K562 (cell line): ENCODE measurements at places on chromosomes 4 and X.

- no peak for DNase-seq
Measured at GRCh38 chrX:36916941-36917340, 91.2 kb upstream of the FAM47C start.

DNA sequence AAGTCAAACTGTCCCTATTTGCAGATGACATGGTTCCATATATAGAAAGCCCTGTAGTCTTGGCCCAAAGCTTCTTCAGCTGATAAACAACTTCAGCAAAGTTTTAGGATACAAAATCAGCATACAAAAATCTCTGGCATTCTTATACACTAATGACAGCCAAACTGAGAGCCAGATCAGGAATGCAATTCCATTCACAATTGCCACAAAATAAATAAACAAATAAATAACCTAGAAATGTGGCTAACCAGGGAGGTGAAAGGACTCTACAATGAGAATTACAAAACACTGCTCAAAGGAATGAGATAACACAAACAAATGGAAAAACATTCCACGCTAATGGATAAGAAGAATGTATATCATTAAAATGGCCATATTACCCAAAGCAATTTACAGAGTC, 52.9 kb upstream of the CXCL8 start:
- DNase-seq, result no peak

GRCh38 chrX:10111364-10112148, 45.2 kb upstream of the CLCN4 start:
- DNase-seq, result no peak

DNA sequence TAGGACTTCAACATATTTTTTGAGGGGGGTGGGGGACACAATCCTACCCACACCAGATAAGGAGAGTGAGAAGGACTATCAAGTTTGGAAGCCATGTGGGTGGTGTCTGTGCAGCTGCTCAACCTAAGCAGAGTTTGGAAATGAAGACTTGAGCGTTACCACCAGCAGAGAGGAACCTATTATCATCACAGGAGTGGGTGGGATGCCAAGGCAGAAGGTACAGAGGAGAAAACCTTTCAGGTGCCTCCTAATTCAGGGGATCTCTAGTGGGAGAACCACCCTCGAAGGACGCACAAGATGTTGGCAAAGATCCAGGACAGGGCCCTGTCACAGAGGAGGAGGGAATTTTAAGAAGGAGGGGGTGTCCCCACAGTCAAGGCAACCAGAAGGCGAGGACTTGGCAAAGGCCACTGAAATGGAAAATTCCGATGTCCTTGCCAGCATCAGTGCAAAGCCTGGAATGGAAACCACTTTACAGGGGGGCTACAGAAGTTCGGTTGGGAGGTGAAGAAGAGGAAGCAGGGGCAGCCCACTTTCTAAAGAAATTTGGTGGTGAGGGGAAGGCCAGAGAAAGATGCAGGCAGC, 8.4 kb upstream of the GPM6B start:
- no peak for DNase-seq

DNA sequence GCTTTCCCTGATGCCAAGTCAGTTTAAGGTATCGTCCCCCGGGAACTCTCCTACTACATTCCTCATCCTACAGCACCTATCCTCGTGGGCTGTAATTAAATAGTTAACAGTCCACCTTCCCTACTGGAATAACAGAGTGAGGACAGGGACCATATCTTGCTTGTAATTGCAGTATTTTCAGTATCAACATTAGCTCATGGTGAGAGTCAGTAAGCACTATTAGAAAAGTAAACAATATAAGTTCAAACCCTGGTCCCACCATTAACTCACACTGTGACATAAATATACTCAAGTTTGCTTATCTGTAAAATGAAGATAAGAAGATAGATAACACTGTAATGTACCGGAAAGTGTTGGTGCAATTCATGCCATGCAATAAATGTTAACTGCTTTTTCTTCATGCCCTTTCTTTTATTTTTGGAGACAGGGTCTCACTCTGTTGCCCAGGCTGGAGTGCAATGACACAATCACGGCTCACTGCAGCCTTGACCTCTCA, 61.3 kb downstream of the SH3RF1 start:
- no peak for DNase-seq

DNA sequence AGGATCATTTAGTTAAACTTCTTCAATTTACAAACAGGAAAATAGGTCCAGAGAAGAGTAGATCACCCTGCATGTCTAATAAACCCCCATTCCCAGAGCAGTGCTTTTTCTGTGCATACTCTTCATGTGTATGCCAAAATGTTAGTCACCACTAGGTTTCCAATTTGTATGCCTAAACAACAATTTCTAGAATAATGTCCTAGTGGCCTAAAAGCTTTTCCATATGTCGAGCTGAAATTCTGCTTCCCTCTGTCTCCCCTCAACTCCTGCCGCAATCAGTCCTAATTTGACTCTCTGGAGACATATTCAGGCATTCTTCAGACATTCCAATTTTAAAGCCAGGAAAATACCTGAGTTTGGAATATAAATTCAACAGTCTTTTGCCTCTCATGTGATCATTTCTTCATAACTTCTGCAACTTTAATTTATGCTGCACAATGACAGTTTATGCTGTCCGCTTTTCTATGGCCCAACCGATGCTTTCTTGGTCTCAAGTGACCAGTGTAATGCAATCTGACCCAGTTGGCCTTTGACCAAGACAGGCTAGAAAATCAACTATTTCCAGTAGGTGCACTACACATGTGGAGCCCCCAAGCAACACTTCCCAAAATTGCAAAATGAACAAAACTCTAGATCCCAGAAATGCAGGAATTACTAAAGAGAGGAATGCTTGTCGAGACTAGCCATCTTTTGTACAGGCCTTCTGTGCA, 122.9 kb upstream of the FMR1 start:
- no peak for DNase-seq

DNA sequence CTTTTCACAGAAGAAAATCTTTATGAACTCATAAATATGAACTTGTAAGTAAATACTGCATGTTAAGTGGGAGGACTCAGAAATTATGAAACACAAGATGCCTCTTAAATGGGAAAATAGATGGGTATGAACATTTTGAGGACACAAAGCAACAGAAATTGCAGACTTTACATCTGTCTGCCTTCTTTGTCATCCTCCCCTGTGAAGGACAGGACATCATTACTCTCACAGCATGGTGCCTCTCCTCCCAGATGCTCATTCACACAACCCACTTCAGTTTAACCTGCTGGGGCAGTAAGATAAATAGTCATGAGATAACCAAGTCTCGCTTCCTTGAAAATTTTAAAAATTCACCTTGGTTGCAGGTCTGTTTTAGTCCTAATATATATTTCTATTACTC, 144.5 kb downstream of the APBB2 start:
- DNase-seq, result no peak

DNA sequence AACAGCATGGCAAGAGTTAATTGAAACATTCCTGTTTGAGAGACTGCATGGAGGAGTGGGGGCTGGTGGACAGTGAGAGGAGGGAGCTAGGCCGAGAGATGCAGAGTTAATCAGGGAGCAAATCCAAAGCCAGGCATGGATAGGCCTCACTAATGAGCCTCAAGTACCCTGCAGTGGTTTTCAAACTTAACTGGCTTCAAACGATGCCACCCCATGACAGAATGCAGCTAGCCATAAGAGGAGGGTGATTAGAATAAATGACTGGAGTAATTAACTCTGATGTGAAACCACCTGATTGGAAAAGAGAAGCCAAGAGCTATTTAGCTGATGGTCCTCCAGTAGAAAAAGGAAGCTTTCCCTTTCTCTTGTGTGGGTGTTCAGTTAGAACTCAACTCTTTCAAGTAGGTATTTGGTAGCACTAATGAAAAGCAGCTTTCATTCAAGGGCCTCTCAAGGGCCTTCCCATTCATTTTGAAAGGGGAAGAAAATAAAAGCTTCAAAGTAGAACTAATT, 215.4 kb upstream of the MAB21L2 start:
- DNase-seq, result no peak
